ENCODE measurements at places on chromosomes 13 and 19.

GRCh38 chr19:52742516-52742915, 7.7 kb upstream of the ZNF611 start:
- no peak for DNase-seq

DNA sequence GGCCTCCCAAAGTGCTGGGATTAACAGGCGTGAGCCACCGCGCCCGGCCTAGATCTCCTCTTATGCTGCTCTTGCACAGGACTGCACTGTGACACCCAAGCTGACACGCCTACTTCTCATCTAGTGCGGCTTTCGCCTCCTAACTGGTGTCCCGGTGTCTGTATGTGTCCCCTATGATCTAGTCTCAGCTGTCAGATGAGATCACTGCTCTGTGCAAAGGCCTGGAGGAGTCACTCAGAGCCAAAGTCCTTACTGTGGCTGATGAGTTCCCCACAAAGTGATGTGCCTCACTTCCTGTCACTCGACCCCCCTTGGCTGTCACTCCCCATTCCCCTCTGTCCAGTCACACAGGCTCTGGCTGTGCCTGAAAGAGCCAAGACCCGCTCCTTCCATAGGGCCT, 2.5 kb downstream of the ZNF556 start:
- DNase-seq: no peak

DNA sequence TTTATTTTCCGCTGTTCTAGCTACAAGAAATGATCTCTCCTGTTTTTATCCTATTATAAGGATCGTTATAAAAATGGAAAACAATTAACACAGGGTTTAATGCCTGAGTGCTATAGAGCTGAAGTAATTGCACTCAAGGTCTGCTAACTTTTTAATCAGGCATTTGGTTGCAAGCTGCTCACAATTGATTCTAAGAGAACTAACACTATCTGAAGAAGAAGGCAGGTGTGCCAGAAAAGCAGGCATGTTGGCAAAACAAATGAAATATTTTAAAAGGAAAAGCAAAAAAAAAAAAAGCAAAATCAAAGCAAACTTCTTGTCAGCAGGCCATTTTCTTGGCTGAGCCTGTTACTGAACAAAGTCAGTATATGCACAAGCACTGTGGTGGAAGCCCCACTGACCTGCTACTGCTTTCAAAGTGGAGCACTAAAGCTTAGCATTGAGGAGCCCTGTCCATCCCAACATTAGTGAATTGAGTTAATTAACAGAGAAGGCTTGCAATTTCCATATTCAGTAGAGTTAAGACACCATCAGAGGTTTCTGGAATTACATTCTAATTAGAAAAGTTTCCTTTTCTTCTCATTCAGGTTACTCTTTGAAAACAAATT, 574.2 kb downstream of the PCDH9 start:
- no peak for DNase-seq

- DNase-seq: no peak
Observed at GRCh38 chr19:39738814-39739213, 985 bp upstream of the CLC start.

GRCh38 chr19:53088091-53088490, 15.1 kb downstream of the ZNF160 start:
- DNase-seq: no peak

GRCh38 chr19:30314805-30315155, 57.4 kb upstream of the ZNF536 start:
- DNase-seq: no peak

DNA sequence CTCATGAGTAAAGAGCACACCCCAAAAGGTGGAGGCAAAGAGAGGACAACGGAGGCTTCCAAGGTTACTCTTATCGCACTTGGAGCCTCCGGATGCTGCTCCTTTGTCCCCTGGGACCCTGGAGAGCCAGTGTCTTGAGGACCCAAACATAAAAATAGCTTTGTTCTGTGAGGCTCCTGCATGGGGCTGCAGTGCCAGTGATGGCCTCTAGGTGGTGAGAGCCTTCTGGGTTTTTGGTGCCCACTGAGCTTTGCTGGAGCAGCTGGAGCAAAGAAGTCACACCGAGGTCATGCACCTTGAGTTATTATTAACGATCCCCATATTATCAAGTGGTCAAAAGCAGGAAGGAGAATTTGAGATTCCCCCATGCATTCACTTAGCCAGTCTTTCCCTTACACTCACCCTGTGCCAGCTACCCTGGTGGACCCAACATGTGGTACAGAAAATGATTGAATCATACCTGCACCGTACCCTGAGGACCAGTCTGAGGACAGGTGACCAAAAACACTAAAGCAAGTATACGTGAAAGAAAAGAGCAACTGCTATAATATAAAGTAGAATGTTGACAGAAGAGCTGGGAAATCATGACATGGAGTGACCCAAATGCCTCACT, 41.5 kb downstream of the ZNF682 start:
- no peak for DNase-seq

DNA sequence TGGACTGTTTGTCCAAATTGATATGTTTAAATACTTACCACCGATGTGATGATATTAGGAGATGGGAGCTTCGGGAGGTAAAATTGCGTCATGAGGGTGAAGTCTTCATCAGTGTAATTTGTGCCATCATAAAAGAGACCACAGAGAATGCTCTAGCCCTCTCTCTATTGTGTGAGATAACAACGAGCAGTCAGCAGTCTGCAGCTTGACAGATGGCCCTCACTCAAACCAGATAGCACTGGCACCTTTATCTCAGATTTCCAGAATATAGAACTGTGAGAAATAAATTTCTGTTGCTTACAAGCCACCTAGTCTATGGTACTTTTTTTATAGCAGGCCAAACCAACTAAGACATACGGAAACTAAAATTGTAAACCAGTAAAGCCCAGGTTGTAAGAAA, 1718.9 kb upstream of the MIR17HG start:
- no peak for DNase-seq

DNA sequence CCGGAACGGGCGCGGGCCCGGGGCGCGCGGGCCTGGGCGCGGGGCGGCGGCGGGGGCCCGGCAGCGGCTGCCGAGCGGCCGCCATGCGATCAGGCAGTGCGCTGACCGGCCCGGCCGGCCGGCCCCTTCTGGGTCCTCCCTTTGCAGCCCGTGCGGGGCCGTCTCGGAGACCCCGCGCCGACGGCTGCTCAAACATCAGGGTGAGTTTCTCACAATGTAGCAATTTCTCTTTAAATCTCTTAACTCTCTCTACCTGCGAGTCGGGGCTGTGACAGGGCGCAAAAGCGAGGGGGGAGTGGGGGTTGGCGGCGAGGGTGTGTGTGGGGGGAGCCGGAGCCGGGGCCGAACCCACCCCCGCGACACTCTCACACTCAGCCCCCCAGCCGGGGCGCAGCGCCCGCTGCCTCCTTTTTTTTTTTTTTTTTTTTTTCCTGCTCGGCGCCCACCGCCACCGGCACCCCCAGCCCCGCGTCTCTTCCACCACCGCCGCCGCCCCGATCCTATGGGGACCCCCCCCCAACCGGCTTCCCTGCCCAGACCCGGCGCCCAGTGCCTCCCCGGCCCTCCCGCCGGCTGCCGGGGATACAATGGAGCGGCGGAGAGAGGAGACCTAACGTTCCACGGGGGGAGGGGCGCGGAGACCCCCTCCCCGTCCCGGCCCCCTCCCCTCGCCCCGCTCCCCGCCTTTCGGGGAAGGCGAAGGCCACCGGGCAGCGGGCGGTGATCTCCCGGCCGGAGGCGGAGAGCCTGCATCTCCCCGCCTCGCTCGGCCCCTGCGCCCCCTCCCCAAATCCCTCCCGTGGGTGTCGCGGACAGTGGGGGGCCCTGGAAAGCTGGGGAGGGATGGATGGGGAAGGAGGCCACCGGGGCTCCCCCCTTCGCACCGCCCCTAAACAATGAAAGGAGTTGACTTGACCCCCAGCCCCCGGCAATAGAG, at the start of gene BICRA:
Gene BICRA, plus strand, starts transcription at position 166 of the 937 bp plus-strand sequence. CDS start 64,441 bp downstream, outside the sequence.
- DNase-seq: peak; percentile 73

- no peak for DNase-seq
Observed at GRCh38 chr13:110993788-110994187, 78.9 kb upstream of the ANKRD10 start.

- no peak for DNase-seq
Observed at GRCh38 chr13:102191951-102192502, 209.8 kb downstream of the FGF14 start.

DNA sequence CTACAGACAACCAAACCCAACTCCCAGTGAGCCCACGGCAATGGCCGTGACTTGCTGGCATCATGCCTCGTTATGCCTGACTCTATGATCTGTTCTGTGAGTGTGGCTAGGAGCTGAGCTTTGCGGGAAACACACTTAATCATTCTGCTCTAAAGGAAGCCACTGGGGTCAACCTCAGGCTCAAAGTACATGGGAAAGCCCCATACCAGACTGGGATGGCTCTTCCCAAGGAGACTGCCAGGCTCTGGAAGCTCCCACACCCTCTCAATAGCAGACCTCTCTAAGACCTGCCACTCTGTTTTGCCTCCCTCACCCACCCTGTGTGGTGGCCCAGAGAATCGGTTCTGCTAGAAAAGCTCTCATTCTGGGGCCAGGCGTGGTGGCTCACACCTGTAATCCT, 2.2 kb downstream of the PEPD start:
- DNase-seq: no peak

- DNase-seq: no peak
Observed at GRCh38 chr19:632579-633067, 714 bp downstream of the POLRMT start.

GRCh38 chr13:32391101-32391619, 36.8 kb downstream of the N4BP2L1 start:
- no peak for DNase-seq

GRCh38 chr19:50549927-50550593, 18.2 kb downstream of the LRRC4B start:
- no peak for DNase-seq

DNA sequence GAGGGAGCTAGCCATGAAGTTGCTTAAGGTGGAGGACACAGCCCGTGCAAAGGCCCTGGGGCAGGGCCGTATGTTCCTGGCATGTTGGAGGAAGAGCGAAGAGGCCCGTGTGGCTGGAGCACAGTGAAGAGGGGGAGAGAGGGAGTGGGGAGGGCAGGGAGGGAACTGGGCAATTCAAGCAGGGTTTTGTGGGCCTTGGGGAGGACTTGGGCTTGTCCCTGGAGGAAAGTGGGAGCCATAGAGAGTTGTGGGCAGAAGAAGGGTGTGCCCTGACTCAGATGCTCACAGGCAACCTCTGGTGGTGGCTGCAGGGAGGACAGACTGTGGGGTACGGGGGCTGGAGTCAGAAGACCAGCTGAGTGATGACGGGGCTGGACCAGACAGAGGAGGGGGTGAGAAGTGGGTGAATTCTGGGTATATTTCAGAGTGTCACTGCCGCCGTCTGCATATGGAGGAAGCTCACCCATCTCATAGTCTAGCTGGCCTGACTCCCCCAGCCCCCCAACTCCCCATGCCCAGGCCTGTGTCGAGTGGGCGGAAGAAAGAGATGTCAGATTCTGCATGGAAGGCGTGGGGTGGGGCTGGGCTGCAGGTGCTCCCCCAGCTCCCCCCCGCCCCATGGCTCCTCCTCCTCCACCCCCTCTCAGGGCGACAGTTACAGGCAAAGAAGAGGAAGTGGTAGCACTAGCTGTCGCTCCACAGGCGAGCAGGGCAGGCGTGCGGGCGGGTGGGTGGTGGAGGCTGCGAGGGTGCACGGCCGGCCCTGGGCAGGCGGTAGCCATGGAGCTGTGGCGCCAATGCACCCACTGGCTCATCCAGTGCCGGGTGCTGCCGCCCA, at the start of gene VAV1:
Gene VAV1, plus strand, starts transcription at position 681 of the 838 bp plus-strand sequence. Its CDS starts 100 bp downstream, at position 781.
- no peak for DNase-seq

DNA sequence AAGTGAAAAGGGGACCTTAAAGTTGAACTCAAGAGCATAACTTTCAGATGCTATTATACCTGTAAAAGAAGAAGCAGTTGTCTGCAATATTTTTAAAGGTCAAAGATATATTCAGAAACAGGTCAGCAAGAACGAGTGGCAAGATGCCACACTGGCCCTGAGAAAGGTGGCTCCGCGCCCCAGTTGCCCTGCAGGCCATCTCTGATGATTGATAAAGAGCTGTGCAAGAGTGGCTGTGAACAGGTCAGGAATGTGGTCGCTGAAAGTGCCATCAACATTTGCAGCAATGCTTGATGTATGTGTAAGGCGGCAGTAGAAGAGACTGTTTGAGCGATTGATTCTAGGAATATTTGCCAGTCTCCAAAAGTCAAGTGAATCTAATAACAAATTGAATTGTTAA, 664.2 kb upstream of the SLC10A2 start:
- DNase-seq: no peak

- no peak for DNase-seq
Observed at GRCh38 chr13:113454936-113455335, 1.6 kb upstream of the ADPRHL1 start.

All from NCI-H187 (cell line).